ENCODE measurements at places on chromosomes 3 and 15.
A peak's percentile ranks its signal among the peaks of the same experiment; 100 is the strongest.

GRCh38 chr3:69305011-69305410 lies 80.9 kb downstream of the FRMD4B start:
- DNase-seq = no peak

DNA sequence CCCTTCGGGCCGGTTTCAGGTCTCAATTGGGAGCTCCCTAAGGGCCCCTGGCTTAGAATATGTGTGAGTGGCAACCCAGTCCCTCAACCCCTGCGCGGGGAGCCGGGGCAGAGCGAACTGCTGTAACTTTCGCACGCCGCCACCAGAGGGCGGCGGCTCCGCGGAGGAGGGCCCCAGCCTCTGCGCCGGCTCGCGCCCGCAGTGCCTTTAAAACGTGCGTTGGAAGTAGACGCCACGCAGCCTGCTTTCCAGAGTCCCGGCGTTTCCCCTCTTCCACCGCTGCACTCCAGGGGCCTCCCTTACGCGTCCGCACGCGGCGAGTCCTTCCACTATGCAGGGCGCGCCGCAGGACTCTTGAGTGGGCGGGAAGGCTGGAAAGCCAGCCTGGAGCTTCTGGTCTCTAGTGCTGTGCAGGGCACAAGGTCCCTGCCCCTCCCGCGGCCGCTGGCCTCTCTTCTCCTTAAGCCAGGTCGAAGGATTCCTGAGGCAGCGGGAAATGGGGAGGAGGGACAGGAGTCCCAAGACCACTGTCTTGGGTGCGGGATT lies 23.7 kb upstream of the RNU6-1 start:
- DNase-seq = peak; percentile 61

GRCh38 chr3:13063225-13063624 lies 10.0 kb downstream of the IQSEC1 start:
- DNase-seq = no peak

DNA sequence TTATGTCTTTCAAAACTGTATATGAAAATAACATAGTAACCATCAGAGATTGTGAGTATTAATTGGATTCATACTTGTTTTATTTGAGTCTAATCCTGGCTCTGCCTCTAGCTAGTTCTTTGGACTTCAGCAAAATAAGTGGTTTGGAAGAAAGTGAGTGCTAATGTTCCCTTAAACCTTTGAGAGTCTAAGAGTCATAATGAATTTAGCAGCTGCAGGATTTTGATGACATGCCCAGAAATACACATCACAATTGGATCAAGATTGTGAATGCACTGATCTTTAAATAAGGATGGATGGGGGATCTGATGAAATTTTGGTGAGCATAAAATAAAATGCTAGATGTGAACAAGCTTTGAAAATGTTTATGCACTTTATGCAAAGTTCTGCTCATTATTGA lies 79.9 kb upstream of the FAM98B start:
- no peak for DNase-seq

DNA sequence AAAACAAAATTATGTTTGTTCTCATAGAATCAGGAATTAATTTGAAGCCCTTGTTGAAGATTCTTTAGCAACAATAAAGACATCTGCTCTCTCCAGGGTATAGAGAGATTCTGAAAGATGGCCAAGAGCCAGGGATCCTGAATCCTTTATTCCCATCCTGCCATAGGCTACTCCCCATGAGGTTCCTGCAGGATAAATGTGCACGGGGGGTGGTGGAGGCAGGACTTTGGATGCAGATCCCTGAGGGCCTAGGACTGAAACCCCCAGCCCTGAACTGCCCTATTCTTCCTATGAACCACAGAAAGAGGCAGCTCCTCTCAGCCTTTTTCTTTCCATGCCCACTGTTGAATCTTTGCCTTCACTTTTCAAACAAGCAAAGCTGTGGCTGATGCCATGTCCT lies 17.1 kb downstream of the TMEM108 start:
- DNase-seq = no peak

- no peak for DNase-seq
Observed at GRCh38 chr3:37494216-37494615, 319.8 kb upstream of the LRRFIP2 start.

DNA sequence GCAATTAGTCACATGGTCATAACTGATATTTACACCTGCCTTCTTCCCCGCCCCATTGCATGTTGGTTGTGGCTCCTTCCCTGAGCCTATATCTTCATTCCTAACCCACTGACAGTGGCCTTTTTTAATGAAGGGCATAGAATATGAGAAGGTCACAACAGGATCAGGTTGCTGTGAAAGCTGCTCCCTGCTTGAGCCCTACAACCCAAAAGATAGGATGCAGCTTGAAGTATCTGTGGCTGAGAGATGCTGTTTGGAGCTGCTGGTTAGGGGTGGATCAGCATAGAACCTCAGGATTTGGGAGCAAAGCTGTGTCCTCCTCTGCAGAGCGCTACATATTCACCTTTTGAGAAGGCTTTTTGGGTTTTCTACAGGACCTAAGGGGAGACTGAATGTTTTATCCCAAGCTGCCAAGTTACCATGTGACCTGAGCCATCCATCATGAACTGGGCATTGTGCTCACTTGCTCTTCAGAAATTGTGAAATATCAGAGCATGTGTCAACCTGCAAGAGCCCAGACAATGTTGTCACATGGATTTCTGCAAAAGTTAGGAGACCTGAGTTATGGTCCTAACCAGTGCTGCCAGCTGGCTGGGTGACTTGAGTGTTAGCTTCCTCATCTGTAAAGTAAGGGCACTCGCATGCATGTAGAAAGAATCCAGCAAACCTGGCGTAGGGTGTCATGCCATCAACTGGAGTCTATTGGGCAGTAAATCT lies 49.8 kb upstream of the ARL8B start:
- DNase-seq = no peak

- no peak for DNase-seq
Observed at GRCh38 chr3:141933421-141934300, 57.2 kb downstream of the ATP1B3 start.

DNA sequence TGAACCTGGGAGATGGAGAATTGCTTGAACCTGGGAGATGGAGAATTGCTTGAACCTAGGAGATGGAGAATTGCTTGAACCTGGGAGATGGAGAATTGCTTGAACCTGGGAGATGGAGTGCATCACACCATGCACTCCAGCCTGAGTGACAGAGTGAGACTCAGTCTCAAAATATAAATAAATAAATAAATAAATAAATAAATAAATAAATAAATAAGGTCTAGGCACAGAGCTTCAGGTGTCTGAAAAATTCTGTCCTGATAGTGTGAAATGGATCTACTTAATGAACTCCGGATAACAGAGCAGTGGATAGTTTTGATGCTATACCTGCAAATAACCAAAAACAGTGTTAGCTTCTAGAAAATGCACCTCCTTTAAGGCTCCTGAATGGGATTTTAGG lies 24.3 kb upstream of the NUDT16 start:
- no peak for DNase-seq

GRCh38 chr15:101206176-101206591 lies 45.7 kb downstream of the CHSY1 start:
- no peak for DNase-seq

- no peak for DNase-seq
Observed at GRCh38 chr15:71232411-71232810, 117.1 kb downstream of the THSD4 start.

GRCh38 chr3:37183976-37184375 lies 9.6 kb upstream of the LRRFIP2 start:
- no peak for DNase-seq

GRCh38 chr15:62453375-62453774 lies 288.3 kb upstream of the C2CD4B start:
- no peak for DNase-seq

GRCh38 chr3:124299831-124300230 lies 307.9 kb upstream of the ROPN1 start:
- no peak for DNase-seq

- no peak for DNase-seq
Observed at GRCh38 chr3:35871009-35871408, 231.7 kb downstream of the ARPP21 start.

GRCh38 chr3:150172356-150172755 lies 201.7 kb upstream of the PFN2 start:
- no peak for DNase-seq

- DNase-seq = no peak
Observed at GRCh38 chr3:140610544-140610943, 67.3 kb upstream of the TRIM42 start.

- DNase-seq = peak; percentile 37
Observed at GRCh38 chr15:90895571-90896117, 7.5 kb upstream of the MAN2A2 start.

DNA sequence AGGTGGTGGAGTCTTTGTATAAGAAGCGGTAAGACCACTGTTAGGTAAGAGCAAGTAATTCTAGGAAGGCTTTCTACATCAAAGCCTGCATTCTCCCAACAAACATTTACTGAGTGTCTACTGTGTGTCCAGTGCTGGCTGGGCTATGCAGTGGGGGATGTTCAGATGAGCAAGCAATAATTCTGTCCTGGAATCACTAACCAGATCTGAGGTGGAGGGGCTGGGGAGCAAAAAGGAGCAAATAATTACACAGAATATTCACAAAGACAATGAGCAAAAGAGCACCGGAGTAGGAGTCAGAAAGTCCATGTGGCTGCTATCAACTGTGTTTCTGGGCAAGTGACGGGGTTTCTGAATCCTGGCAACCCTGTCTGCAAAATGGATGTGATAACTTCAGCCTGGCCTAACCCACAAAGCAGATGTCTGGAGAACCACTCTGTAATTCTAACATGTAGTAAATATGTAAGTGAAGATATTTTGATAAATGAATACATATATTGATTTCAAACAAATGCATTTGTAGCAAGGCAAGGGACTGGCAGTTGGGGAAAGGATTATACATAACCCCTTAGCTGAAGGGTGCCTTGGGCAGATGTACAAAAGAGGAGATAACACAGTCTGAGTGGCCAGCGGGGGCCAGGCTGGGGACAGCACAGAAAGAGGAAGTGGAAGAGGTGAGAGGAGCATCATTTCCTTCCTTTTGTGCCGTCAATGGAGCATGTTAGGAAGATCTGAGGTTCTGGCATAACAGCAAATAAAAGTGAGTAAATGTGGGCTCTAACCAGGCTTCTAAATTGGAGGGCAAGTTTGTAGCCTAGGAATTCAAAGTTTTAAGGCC lies 28.8 kb downstream of the CYP8B1 start:
- no peak for DNase-seq

DNA sequence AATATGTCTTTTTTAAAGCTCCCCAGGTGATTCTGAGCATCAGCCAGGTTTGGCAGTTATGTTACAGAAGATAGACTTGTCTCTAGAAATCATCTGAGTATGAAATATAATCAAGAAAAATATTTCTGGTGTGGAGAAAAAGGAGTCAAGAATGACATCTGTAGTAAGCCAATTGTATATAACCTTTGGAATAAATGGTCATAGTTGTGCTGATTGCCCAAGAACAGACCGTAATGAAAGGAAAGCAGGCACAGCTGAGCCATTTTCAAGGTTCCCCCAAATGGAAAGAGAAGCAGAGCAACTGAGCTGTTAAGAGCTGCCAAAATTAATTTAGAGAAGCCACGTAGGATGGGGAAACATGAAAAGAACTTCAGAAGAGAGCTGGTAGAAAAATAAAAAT lies 26.6 kb downstream of the GOLM2 start:
- no peak for DNase-seq

DNA sequence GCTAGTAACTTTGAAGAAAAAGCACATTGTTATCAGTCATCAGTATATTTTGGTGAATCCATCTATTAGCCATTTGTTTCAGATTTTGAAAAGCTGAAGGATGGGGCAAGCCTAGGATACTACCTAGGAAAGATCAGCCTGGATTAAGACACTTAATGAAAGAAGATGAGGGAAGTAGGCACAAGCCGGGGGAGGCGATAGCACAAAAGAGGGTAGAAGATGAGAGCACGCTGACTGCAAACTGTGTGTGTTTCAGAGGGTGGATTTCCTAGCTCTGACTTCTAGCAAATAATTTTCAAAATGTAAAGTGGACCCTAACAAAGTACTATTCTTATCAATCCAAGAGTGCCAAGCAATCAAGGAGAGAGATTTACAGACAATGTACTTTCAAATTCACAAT lies 22.2 kb upstream of the SOX2 start:
- no peak for DNase-seq

GRCh38 chr3:196849180-196849741 lies 18.5 kb upstream of the SENP5 start:
- no peak for DNase-seq

- DNase-seq = peak; percentile 33
Observed at GRCh38 chr3:158313338-158313927, 203.5 kb downstream of the RSRC1 start.

- DNase-seq = no peak
Observed at GRCh38 chr15:79991826-79992225, 20.8 kb upstream of the BCL2A1 start.

- no peak for DNase-seq
Observed at GRCh38 chr3:23837286-23837685, 31.5 kb downstream of the UBE2E1 start.

DNA sequence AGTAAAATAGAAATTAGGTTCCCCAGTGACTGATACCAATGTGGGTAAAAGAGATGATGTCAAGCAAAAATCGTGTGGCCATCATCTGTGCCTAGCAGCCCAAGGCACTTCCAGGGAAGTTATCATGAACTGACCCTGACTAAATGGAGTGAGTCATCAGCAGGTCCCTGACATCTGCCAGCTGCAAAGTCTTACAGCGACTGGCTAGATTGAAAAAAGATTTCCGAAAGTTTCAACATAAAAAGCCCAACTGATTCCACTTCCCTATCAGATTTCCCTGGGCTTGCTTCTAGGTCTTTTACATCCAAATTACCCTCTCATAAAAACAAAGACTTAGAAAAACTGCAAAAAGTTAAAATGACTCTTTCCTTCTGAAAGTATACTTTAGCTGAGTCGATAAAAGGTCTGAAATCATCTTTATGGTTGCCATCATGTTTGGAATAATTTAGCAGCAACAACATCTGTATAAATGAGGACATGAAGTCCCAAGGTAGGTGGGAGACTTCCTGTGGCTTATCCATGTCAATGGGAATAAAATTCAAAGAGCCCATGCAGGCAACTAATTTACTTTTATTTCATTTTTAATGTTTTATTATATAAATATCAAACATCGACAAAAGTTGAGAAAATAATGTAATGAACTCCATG lies 342.8 kb downstream of the ERC2 start:
- no peak for DNase-seq

GRCh38 chr3:180980611-180981010 lies 8.9 kb downstream of the DNAJC19 start:
- DNase-seq = no peak

DNA sequence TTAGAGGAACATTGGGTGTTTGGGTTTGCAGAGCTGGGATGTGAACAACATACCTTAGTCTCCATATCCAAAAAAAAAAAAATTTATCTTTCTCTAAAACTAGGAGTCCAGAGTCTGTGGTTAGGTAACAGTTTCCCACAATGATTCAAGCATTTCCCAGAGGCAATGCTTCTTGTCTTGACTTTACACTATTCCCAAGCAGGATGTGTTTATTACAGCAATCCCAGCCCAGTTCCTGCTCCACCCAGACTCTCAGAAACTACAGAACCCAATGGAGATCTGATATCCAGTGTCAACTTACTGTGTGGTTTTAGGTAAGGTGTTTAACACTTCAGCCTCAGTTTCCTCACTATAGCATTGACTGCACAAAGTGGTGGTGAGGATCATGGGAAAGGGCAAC lies 2.3 kb upstream of the C3orf62 start:
- no peak for DNase-seq

GRCh38 chr3:142046320-142047020 lies 102.9 kb downstream of the TFDP2 start:
- DNase-seq = no peak
